ENCODE measurements at places on chromosomes 13 and 19. TPM values are rescaled to one million over a fixed set of nuclear protein-coding genes. Genes with fewer than 3 reads are reported as not detected.

SARS2 gene
- total RNA-seq: 12.8 TPM

GRCh38 chr19:33296488-33296971, 5.8 kb downstream of the CEBPA start:
- H3K4me1 ChIP-seq: no peaks in the 10 kb centered on the region
- no peak overlapping the region for H3K4me3 ChIP-seq
- no peak overlapping the region for H3K27ac ChIP-seq
- no peaks in the 10 kb centered on the region for H3K27me3 ChIP-seq
- no peak for DNase-seq

ENOX1 gene
- 1.1 TPM for total RNA-seq

GRCh38 chr19:38971672-38972071, 3.9 kb downstream of the FBXO17 start:
- DNase-seq: no peak
- H3K27me3 ChIP-seq: no peaks in the 10 kb centered on the region
- no peak overlapping the region for H3K27ac ChIP-seq
- no peaks in the 10 kb centered on the region for H3K36me3 ChIP-seq

DNA sequence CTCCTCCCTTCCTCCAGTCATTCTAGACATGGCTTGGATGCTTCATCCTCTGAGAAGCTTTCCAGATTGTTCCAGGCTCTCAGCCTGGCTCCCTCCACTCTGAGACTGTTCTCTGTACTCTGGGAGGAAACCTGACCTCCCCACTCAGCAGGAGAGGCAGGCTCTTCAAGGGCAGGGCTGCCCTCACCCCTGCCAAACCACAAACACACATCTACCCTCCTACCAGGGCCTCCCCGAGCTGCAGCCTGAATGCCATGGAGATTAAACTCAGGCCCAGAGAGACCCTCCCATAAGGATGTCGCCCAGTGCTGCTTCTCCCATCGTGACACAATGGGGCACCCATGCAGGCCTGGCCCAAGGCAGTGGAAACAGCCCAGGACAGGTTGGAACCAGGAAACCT, 16.2 kb downstream of the NUMBL start:
- H3K27ac ChIP-seq: no peak overlapping the region
- H3K27me3 ChIP-seq: no peaks in the 10 kb centered on the region
- no peak for DNase-seq

EID2B gene
- total RNA-seq: 0.79 TPM

DNA sequence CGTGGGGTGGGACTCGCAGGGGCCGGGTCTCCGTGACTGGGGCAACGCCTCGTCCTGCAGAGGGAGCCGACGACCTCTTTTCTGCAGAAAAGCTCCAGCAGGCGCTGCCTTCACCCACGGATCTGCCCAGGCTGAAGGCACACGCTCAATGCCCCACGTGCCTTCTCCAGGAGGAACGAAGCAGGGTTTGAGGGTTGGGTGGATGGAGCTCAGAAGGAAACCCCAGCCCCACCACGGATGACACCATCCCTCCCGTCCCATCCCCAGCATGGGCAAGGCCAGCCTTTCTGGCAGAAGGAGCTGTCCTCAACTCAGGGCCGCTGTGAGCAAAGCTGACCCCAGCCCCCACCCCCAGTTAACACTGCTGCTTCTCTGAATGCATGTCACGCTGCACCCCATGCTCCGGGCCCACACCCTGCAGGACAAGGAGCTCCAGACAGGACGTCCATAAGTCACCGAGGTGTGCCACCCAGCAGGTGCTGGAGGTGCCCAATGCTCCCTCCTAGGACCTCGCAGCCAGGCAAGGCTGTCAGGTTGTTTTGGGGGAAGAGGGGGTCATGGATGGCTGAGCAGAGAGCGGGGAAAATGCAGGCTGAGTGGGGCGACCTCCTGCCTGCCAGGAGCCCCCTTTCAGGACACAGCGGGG, 7.4 kb downstream of the C19orf25 start:
- peaks cover 16% of the 10 kb centered on the region for H3K4me1 ChIP-seq
- H3K4me3 ChIP-seq: peak overlapping the region; percentile 45
- peak; percentile 33 for DNase-seq
- no peaks in the 10 kb centered on the region for H3K36me3 ChIP-seq

TUBB4A gene
- total RNA-seq: 5.5 TPM

DACH1 gene
- total RNA-seq: 2.5 TPM

DNA sequence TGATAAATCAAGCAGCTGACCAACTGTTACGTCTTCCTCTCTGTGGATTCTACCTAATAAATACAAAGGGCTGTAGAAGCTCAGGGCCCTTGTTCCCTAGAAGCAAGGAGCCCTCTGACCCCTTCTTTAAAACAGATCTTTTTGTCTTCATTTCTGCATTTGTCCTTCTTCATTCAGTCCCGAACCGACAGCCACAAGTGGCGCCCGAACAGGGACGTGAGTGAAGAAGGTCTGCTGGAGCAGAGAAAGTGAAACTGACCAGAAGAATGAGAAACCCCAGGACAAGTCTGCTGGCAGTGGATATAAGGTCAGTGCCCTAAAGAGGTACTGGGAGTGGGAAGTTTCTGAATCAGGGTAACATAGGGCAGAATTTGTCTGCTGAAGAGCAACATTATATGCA, 13.1 kb downstream of the ZNF773 start:
- no peak for DNase-seq
- no peaks in the 10 kb centered on the region for H3K27me3 ChIP-seq
- H3K4me1 ChIP-seq: no peaks in the 10 kb centered on the region
- no peak overlapping the region for H3K4me3 ChIP-seq

- no peak for DNase-seq
- no peaks in the 10 kb centered on the region for H3K4me1 ChIP-seq
- H3K36me3 ChIP-seq: no peaks in the 10 kb centered on the region
- no peak overlapping the region for H3K27ac ChIP-seq
- no peak overlapping the region for H3K4me3 ChIP-seq
- H3K27me3 ChIP-seq: no peaks in the 10 kb centered on the region
Observed at GRCh38 chr13:42028113-42028799, 20.2 kb upstream of the DGKH start.

ARMC6 gene
- 8.5 TPM for total RNA-seq

DNA sequence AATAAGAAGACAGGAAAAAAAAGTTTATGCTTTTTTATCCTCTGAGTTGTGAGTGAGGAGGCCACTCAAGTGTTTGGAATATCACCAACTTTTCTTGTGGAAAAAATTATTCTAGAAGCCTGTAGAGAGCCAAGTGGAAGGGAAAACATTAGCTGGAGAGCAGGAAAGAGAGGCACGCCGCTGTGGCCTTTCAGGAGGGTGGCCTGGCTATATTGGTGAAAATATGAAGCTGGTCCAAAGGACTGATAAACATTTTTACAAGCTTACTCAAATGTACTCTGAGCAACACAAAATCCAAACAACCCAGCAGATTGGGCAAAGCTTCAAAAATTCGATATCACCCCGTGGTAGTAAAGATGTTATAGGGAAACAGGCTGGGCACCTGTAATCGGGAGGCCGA, 2.3 kb upstream of the EIF3G start:
- H3K4me3 ChIP-seq: no peak overlapping the region
- H3K36me3 ChIP-seq: peaks cover 4% of the 10 kb centered on the region
- no peak overlapping the region for H3K27ac ChIP-seq
- peaks cover 8% of the 10 kb centered on the region for H3K4me1 ChIP-seq
- no peak for DNase-seq

DNA sequence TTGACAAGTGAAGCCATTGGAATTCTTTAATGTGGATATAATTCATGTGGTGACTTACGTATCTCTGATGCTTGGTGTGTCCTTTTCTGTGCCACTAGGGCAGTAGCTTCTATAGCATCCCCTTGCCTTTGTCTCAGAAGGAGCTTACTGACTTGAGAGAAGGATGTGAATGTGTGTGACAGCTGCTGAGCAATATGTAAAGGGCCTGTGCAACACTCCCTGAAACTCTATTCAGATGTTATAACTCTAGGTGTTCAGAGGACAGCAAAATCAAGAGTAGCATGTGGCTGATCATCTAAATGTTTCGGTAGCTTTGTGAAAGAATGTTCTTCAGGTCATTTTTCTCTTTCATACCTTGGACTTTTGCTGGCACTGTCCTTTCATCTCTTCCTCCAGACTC, 189.5 kb downstream of the LMO7 start:
- DNase-seq: no peak
- H3K4me3 ChIP-seq: no peak overlapping the region
- no peaks in the 10 kb centered on the region for H3K4me1 ChIP-seq
- no peaks in the 10 kb centered on the region for H3K36me3 ChIP-seq
- H3K27me3 ChIP-seq: no peaks in the 10 kb centered on the region

ZNF560 gene
- not detected for total RNA-seq

- DNase-seq: peak; percentile 33
- no peaks in the 10 kb centered on the region for H3K4me1 ChIP-seq
- H3K27me3 ChIP-seq: no peaks in the 10 kb centered on the region
- no peak overlapping the region for H3K4me3 ChIP-seq
- H3K36me3 ChIP-seq: no peaks in the 10 kb centered on the region
Observed at GRCh38 chr13:110944121-110944967, 29.5 kb upstream of the ANKRD10 start.

PABPC3 gene
- 0.28 TPM for total RNA-seq

DNA sequence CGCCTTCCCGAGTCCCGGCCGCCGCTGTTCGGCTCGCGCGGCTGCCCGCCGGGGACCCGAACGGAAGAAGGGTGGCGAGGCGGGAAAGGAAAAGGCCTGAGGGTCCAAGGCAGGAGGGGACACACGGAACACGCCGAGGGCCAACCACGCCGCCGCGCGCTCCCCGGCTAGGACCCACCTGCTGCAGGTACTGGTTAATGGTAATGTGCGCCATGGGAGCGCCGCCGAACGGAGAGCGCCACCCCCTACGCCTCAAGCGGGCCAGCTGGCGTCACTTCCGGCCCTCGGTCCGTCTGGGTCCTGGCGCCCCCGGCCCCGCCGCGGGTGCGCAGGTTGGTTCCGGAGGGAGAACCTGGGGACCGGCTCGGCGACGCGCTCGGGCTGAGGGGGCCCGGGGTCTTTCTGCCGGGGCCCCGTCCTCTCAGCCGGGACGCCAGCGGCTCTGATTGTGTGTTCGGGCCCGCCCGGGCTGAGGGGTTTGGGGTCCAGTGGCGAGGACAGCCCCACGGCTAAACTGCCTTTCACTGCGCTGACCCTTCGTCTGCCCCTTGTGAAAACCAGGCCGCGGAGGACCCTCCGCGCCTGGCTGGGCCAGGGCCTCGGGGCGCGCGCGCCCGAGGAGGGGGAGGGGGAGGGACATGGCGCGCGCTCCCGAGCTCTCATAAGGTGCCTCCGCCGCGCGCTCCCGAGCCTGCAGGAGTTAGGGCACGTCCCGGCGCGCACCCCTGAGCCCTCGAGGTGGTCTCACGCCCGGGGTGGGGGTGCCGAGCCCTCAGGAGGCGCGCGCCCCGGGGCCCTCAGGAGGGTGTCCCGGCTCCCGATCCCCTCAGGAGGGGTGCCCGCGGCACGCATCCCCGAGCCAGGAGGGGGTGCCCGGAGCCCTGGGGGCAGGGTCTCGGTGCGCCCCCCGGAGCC, at the start of gene PCID2:
Gene PCID2, minus strand, starts transcription at position 249 of the 915 bp plus-strand sequence. Its CDS starts 35 bp downstream, at position 214.
- H3K36me3 ChIP-seq: no peaks in the 10 kb centered on the region
- H3K27ac ChIP-seq: peak within 1 kb of the TSS; percentile 98
- peaks cover 15% of the 10 kb centered on the region for H3K4me1 ChIP-seq
- no peaks in the 10 kb centered on the region for H3K27me3 ChIP-seq

DNA sequence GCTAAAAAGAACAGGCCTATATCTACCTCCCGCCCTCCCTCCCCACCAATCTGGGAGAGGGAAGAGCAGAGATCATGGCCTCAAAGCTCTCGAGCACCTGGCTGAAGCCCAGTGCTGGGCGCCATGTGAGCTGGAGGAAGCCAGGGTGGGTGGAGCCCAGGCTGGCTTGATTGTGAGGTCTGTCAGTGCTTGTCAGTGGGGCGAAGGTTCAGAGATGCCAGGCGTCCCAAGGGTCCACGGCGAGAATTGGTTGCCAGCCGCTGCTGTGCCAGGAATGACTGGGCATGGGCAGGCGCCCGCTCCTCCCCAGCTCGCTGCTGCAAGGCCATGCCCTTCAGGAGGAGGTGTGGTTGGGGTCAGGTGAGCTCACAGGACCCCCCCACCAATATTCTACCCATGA, 11.5 kb downstream of the BEST2 start:
- no peak overlapping the region for H3K27ac ChIP-seq
- no peaks in the 10 kb centered on the region for H3K27me3 ChIP-seq
- DNase-seq: no peak

GRCh38 chr13:74145249-74145975, 11.2 kb upstream of the KLF12 start:
- H3K4me3 ChIP-seq: no peak overlapping the region
- DNase-seq: no peak
- H3K4me1 ChIP-seq: no peaks in the 10 kb centered on the region
- H3K36me3 ChIP-seq: no peaks in the 10 kb centered on the region
- H3K27me3 ChIP-seq: peaks cover 6% of the 10 kb centered on the region

PEG3 gene
- total RNA-seq: 4.1 TPM

GRCh38 chr13:111217641-111218040, 102.5 kb downstream of the ARHGEF7 start:
- no peaks in the 10 kb centered on the region for H3K36me3 ChIP-seq
- no peak for DNase-seq
- no peaks in the 10 kb centered on the region for H3K27me3 ChIP-seq
- no peaks in the 10 kb centered on the region for H3K4me1 ChIP-seq
- H3K4me3 ChIP-seq: no peak overlapping the region

GRCh38 chr13:98454389-98454881, 122.5 kb downstream of the STK24 start:
- H3K4me3 ChIP-seq: no peak overlapping the region
- H3K36me3 ChIP-seq: peaks cover 3% of the 10 kb centered on the region
- H3K27me3 ChIP-seq: no peaks in the 10 kb centered on the region
- peak overlapping the region; percentile 39 for H3K27ac ChIP-seq

DNA sequence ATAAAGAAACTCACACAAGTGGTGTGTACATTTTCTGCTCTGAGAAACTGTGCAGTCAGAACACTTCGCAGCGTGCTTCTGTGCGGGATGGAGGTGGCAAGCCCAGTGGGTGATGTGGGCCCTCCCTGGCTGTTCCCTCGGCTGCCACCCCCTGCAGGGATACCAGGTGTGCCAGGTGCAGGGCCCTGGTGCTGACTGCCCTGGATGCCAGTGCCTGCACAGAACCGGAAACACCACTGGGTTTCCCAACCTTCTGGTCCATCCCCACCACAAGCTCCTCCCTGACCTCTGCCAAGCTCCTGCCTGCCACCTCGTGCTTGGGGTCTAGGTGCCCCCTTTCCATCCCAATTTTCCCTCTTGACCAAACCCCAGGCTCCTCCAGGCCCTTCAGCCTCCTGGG, 81.9 kb upstream of the MCF2L start:
- H3K36me3 ChIP-seq: no peaks in the 10 kb centered on the region
- DNase-seq: peak; percentile 14
- H3K27ac ChIP-seq: no peak overlapping the region
- H3K27me3 ChIP-seq: no peaks in the 10 kb centered on the region
- peaks cover 4% of the 10 kb centered on the region for H3K4me1 ChIP-seq

DNA sequence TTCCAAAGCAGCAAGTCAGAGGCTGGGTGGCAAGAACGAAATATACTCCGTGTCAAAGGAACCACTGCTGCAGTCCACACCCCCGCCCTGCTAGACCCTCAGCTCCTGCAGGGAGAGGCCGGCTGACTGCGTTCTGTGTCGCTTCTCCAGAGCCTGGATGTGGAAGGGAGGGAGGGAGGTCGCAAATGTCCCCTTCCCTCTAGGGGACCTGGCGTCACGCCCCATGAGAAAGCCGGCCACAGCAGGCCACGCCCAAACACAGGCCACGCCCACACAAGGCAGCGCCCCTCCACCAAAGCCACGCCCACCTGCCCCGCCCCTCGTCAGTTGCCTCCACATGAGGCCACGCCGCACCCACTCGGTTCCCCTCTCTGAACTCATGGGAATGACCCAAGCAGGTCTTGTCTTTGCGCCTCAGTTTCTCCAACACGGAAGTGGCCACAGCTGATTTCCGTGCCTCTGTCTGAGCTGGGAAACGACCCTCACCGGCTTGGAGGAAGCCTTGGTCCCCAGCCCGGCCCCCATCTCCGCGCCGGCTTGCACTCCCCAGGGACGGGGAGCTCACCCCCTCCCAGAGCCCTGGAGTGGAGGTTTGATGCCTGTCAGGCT, 38.4 kb upstream of the TCF3 start:
- H3K36me3 ChIP-seq: no peaks in the 10 kb centered on the region
- H3K27me3 ChIP-seq: no peaks in the 10 kb centered on the region
- H3K4me3 ChIP-seq: no peak overlapping the region
- DNase-seq: no peak
- no peaks in the 10 kb centered on the region for H3K4me1 ChIP-seq
- no peak overlapping the region for H3K27ac ChIP-seq

Measured in pancreas (tissue), 10 donors.